ENCODE measurements at places on chromosomes 16 and 17.

DNA sequence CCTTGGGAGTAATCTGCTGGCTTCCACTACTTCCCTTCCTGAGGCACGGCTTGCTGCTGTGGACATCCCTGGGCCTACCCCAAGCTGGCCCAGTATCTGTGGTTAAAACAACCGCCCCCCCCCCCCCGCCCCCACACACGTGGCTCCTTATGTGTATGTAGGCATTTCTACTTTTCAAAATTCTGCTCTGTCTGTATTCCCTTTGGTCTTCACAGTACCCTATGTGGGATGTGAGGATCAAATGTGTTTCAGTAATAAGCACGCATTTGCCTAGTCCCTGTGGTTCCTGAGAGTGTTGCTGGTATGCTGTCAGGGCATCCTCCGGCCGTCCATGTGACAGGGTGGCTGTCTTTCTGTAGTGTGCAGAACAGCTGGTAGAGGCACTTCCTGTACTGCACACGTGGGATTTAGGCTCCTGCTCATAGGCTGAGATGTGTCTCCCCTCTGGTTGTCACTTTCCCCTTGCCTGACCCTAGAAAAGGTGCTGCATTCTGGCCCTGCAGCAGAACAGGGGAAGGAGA is 2.2 kb downstream of the NT5M start:
- peak; percentile 40 for DNase-seq

- DNase-seq, result no peak
Measured at GRCh38 chr17:75096082-75096625, 8.4 kb downstream of the SLC16A5 start.

- DNase-seq, result no peak
Measured at GRCh38 chr17:47696717-47697642, 3.0 kb downstream of the TBKBP1 start.

GRCh38 chr17:17959520-17960361 is 12.5 kb downstream of the TOM1L2 start:
- DNase-seq, result no peak

DNA sequence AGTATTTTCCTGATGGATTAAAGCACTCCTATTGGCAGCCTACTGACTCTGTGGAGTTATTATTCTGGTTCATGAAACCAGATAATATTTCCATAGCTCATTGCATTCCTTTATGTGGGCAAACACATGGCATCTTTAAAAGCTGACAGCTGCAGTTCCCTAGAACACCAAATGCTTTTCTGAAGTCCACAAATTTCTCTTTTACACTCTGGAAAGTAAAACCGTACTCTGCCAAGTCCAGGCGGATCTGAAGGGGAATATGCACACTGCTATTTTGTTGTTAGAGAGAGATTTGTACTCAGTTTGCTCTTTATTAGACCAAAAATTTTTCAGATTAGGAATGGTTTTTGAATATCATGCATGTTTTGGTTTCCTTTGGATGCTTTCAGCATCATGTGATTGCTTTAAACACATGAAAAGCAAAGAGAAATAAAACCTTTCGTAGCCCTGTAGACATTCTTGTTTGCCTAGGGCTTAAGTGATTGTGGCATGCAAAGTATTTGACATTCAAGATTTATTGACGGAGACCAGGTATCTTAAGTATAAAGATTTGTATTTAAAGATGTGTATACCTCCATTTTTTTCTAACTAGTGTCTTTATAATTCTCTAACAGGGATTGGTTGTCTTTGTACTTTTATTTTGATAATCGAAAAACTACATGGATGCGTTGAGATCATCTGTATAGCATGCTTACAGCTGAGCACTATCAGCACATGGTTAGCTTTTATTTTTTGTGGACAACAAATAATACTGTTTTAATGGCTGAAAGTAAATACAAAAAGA is 19.5 kb downstream of the SEC14L1 start:
- no peak for DNase-seq

GRCh38 chr17:61219460-61219859 is 180.2 kb upstream of the TBX2 start:
- DNase-seq, result no peak

DNA sequence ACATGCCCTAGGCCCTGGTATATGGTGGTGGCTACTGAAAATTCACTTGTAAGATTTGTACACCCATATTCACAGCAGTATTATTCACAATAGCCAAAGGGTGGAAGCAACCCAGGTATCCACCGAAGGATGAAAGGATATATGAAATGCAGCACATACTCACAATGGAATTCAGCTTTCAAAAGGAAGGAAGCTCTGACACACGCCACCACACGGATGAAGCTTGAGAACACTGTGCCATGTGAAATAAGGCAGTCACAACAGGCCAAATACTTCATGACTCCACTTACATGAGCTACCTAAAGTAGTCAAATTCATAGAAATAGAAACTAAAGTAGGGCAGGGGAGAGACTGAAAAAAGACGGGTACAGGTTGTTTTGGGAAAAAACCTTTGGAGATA is 2.9 kb downstream of the XPO6 start:
- no peak for DNase-seq

DNA sequence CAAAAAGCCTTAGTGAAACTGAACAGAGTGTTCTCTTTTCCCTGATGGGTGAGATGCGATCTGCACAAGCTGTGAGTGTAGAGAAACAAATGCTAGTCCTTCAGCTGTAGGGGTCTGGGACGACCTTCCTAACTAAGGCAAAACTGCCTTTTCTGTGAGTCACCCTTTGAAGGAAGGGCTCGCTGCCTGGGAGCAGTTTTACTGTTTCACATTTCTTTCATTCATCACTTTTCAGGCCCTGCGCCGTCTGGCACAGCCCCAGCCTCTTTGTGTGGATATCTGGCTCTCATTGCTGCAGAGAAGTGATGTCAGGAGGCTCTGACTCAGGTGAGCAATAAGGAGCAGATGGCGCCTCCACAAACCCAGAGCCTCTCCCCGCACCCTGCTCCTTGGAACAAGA is 57.4 kb downstream of the HS3ST3A1 start:
- DNase-seq, result no peak

DNA sequence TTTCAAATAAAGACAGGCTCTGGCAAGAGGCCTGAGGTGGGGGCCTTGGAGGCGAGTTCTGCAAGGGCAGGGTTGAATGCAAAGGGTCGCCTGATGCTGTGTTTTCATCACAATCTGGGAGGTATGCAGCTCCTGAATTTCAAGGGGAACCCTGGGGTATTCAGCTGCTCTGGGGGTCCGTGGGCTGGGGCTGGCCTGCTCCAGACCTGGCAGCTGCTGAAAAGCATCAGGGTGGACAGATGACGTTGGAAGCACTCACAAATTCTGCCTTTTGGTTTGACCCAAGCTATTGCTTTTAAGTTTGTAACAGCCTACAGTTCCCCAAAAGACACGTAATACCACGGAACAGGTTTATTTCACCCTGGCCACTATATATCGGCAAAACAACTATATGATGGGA is 1.3 kb downstream of the DNAH17 start:
- no peak for DNase-seq

DNA sequence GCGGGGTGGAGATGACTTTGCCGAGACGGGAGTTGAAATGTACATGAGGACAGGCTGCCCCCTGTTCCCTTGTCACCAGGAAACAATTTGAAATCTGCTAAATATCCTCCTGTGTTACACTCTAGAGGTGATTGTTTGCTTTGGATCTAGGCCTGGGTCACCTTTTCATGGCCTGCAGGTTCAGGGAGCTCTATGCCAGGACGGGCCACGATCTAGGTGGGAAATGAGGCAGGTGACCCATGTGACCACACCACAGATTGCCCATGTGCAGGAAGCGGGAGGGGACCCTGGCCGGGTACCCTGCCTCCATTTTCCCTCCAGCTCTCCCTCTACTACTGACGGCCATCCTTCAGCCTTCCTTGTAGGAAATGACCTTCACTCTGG is 43.4 kb downstream of the MEAK7 start:
- DNase-seq, result no peak

- no peak for DNase-seq
Measured at GRCh38 chr16:55001931-55002330, 71.3 kb downstream of the IRX5 start.

DNA sequence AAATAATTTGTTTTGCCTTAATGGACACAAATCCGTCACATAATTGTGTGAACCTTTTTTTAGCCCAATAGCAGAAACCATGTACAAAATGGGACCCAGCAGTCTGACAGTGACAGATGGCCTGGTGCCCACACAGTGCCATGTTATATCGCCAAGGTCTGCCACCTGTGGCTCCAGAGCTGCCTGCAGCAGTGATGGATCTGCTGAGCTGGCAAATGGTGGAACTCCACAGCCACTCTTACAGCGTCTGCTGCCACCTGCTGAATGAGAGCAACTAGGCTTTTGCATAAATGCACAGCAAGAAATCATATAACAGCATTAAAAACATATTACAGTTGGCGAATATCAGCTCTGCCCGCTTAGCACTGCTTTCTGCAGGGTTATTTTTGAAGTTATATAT is 59.4 kb downstream of the NUP93 start:
- no peak for DNase-seq

All from activated T-cell treated with anti-CD3 and anti-CD28 coated beads, Interleukin-2, amount 50 U/mL, for 1 hour (primary cell).